ENCODE measurements at places on chromosomes 11 and 22. TPM values are rescaled to one million over a fixed set of nuclear protein-coding genes. Genes with fewer than 3 reads are reported as not detected.

The OR52E8 gene
- total RNA-seq: not detected

The MYO18B gene
- total RNA-seq: 0.16 TPM

The UBQLN3 gene
- total RNA-seq: not detected

The GGTLC2 gene
- total RNA-seq: not detected

The RIMBP3C gene
- total RNA-seq: 0.04 TPM

The TP53I11 gene
- total RNA-seq: 18.1 TPM

The CARD18 gene
- 4.4 TPM for total RNA-seq

The KIRREL3 gene
- total RNA-seq: 0.36 TPM

DNA sequence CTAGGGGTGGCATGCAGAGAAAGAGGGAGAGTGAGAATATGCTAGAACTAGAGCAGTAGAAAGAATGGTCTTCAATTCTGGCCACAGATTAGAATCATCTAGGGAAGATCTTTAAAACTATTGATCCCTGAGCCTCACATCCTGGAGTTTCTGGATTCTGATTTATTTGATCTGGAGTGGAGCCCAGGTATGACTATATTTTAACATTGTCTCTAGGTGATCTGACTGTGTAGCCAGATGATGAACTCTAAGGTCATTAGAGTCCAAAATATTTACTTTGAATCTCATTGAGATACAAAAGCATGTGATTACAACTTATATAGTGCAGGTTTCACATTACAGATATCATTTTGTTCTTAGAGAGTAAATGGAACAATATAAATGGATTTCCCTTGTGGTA is 79.7 kb downstream of the FDX1 start:
- no peak for ATAC-seq

- ATAC-seq: no peak
Observed at GRCh38 chr11:96097844-96098421, 174.0 kb upstream of the MTMR2 start.

- no peak for ATAC-seq
Observed at GRCh38 chr22:26106412-26106811, 62.9 kb upstream of the SEZ6L start.

DNA sequence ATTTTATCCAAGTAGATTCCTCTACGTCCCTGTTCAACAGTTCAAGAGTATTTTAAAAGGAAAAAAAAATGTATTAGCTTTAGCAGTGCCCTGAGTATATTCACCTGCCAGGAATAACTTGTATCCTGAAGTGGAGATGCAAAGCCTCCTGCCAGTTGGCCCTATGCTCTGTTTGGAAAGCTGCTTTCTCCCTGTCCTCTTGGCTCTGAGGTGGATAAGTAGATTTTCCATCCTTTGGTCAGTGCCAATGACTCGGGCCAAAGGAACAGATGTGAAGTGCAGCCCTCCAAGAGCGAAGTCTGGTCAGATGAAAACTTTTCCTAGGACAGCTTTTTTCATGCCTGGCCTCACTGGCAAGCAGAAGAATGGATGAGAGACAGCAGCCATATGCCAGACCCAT is 839.9 kb upstream of the TENM4 start:
- peak; percentile 11 for ATAC-seq

DNA sequence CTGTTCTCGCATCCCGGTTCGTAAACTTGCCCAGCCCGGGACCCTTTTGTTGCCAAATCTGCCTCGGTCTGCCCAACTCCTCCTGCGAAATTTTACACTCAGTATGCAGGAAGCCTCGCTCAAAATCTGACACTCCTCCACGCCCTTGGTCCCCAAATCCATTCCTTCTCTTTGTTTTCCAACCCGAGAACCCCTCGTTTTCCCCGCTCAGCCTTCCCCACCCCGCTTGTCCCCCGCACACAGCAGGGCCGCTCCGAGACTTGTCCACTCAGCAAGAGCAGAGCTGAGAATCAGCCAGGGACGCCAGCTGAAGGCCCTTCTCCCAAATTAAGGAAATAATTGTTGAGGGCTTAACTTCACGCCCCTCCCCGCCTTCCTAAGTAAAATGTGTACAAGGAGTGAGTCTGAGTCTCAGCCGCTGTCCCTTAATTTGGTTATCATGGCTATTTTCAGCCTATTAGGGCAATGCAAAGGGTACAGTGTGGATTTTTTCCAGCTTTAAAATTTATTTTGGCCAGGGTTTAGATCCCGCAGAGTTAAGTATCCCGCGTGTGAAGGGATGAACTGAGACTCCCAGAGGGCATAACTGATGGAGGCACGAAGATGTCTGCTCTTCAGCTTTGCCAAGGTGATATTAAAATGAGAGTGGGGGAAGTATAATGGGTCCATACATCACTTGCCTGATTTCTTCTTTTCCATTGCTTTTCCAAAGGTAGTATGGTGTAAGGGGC is 581 bp upstream of the FBXO3 start:
- peak; percentile 7 for ATAC-seq

- peak; percentile 72 for ATAC-seq
Observed at GRCh38 chr22:17303840-17304779, 65.2 kb upstream of the CECR2 start.

GRCh38 chr22:50271519-50271970 is 1.4 kb upstream of the MAPK11 start:
- ATAC-seq: peak; percentile 50

DNA sequence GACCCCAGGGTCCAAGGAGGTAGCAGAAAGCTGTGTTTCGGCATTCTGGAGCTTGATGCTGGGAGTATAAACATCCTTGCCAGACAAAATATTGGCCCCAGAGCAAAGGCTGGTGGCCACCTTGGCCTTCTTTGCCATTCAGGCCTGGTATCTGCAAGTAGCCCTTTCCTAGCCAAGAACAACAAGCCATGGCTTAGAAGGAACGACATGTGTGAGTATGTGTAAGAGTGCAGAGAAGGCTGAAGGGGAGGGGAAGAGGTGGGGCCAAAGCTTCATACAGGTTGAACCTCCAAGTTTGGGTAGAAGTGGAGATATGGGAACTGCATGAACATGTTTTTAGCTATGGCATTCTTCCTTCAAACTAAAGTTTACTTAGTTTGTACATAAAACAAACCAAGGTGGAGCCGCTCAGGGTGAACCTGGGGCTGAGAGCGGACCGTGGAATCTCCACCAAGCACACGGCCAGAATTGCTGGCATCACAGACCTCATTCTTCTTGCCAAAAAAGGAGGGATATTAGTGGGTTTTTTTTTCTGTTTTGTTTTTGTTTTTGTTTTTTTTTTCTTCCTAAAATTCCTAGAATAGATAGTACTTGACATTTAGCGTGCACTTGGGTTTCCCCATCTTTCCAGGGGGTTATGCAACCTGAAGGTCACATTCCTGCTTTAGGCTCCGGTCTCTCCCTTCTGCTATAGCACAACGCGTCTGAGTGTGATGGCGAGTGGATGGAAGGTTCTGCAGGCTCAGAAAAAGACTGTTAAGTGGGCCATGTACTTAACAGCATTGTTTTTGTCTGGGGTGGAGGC is 70.9 kb downstream of the ADAMTS15 start:
- no peak for ATAC-seq

GRCh38 chr22:35873426-35873825 is 155.2 kb downstream of the RBFOX2 start:
- ATAC-seq: peak; percentile 32

DNA sequence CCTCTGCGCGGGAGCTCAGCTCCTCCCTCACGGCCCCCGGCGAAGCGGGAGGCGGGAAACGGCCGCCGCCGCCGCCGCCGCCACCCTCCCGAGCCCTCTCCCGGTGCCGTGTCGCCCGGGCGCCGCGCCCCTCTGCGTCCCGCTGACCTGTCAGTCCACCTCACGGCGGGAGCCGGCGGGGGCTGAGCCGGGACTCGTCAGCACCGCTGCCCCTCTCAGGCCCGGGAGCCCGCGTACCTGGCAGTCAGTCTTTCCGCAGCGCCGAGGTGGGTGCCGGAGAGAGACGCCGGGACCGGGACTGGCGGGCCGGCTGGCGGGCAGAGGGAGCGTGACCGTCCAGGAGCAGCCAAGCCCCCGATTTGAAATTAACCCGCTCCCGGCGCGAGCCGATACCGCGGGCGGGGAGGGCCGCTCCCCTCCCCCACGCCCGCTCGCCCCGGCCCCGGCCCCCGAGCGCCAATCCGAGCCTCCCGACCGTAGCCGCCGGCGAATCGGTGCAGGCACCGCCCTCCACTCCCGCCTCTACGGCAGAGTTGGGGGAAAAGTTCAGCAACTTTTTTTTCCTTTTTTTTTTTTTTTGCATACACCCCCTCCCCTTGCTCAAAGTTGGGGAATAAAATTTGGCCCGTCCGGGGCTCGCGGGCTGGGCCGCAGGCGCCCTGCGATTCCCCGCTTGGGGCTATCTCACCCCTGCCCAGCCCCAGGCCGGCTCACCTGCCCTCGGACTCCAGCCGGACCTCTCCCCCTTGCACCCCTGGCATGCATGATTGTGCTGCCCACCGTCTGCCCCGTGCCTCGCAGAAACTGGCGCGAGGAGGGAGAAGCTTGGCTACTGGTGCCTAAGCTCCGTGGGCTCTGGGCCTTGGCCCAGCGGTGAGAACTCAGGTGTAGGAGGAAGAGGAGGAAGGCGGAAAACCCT is 774 bp upstream of the E2F8 start:
- ATAC-seq: peak; percentile 20

- no peak for ATAC-seq
Observed at GRCh38 chr11:3165916-3166267, 782 bp upstream of the OSBPL5 start.

GRCh38 chr11:93543292-93543977 is at the start of gene SMCO4:
SMCO4 (minus strand) TSS chr11:93543391; CDS start chr11:93479189, 64,202 bp downstream.
- ATAC-seq: peak; percentile 86

GRCh38 chr11:91913407-91913806 is 311.2 kb upstream of the FAT3 start:
- no peak for ATAC-seq

GRCh38 chr11:3056296-3057068 is 741 bp downstream of the CARS1 start:
- peak; percentile 16 for ATAC-seq

DNA sequence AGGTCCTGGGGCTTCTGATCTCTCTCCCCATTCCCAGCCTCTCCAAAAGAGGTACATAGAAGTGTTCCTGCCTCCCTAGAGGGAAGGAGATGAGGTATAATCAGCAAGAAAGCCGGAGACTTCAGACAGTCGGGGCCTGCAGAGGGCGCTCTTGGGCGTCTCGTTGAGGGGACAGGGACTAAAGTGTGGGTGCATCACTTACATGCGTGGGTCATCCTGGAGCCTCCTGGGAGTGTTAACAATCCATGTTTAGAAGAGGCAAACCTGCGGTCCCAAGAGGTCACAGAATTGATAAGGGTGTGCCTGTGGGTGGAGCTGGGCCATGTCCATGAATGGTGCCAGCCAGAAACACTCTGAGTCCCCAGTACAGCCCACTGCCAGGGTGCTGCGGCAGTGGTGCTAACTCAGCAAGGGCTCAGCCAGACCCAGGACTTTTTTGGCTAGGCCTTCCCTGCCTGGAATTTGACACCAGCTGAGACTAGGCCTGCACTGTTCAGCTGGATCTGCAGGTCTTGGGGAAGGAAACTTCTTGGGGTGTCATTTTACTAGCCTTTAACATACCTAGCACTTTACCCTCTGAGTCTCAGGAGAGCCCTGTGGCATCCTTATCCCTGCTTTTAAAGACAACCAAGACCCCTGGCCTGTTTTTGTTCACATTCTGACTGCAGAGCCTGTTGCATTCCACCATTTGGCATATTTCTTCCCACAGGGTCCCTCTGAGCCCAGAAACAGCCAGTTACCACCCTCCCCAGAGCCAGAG is 5.5 kb downstream of the YDJC start:
- ATAC-seq: no peak

- no peak for ATAC-seq
Observed at GRCh38 chr11:58580311-58580710, 1.4 kb downstream of the ZFP91 start.

- no peak for ATAC-seq
Observed at GRCh38 chr22:47692811-47693210, 930.4 kb downstream of the TBC1D22A start.

DNA sequence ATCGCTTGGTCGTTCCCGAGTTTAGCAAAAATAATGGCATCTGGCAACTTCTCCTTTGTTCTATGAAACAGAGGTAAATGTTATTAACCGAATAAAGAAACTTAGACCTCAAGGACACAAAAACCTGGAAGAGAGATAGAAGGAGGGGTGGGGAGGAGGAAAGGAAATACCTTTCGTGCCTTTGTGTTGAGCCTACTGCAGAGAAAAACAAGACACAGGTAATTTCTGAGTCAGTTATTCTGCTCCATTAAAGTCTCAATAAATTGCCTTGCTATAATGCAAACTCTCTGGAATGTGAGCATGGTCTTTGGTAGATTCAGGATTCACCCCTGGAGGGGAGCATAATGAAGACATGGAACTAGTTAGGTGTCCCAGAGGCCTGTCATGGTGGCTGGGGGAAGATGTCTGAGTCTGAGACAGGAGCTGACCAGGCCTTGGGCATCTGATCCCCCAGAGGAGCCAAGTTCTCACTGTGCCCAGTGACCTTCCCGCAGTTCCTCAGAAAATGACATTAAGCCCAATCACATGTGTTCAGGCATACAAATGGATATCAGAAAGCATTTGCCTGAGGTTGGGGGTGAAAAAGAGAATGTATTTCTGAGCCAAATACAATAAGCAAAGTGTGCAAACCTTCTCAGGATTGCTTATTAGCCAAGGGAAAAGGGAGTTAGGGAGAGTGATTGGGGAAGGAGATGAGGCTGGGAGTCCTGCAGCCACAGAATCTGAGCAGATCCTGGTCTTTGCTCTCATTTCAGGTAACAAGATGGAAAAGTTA is 72.6 kb upstream of the CADM1 start:
- no peak for ATAC-seq

GRCh38 chr22:43722444-43722843 is 89.7 kb downstream of the EFCAB6 start:
- no peak for ATAC-seq

DNA sequence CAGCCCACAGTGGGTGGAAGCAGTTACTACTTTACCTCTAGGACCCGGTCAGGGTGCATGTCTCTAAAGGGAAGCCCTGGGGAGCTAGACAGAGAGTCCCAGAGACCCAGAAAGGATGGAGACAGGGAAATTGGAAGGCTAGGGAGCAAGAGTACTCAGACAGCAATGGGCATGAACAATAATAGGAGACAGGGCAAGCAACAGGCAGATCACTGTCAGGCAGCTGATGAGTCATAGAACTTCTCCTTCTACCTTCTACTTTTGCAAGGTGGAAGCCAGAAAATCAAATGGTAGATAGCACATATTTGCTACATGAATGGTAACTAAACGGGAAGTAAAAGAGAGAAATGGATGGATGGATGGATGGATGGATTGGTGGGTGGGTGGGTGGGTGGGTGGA is 19.6 kb downstream of the CD5 start:
- no peak for ATAC-seq

DNA sequence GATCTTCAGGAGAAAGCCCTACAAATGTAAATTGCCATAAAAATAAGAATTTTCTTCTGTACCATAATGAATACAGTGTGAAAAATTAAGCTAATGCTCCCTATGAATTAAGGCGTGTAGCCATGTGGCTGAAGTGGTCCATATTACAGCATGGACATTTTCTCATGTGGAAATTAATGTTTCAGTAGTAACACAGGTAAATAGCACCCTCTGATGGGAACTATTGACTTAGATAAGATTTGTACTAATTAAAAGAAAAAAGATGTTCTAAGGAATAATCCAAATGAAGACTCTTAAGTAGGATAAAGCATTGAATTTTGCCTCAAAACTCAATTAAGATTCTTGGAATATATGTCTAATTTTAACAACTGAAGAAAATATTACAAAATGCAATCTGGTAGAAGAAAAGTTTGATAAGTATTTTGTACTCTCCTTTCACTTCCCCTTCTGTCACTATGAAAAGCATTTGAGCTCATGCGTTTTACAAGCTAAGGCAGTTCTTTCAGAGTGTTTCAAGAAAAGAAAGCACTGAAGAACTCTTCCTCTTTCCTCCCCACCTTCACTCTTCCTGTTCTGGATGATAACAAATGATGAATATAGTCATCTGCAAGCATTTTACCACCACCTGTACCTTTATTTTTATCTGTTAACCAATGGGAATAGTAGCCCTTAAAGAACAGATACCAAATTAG is 9.9 kb upstream of the OR8D2 start:
- no peak for ATAC-seq

- no peak for ATAC-seq
Observed at GRCh38 chr11:12220305-12220704, 109.9 kb downstream of the MICAL2 start.

All from esophagus mucosa (tissue), 1 donor.